Psoas muscle (tissue), 8 donors: ENCODE measurements at places on chromosomes 4 and X. TPM values are rescaled to one million over a fixed set of nuclear protein-coding genes. Genes with fewer than 3 reads are reported as not detected.

Gene SMARCA1
- 14.2 TPM for total RNA-seq

Gene ZAR1
- total RNA-seq, result not detected

Gene GAGE12D
- not detected for total RNA-seq

Gene RBMX2
- total RNA-seq, result 8.2 TPM

GRCh38 chr4:111945014-111945413 lies 200.2 kb upstream of the FAM241A start:
- no peaks in the 10 kb centered on the region for H3K4me1 ChIP-seq
- H3K36me3 ChIP-seq, result no peaks in the 10 kb centered on the region
- DNase-seq, result no peak
- H3K27ac ChIP-seq, result no peak overlapping the region

DNA sequence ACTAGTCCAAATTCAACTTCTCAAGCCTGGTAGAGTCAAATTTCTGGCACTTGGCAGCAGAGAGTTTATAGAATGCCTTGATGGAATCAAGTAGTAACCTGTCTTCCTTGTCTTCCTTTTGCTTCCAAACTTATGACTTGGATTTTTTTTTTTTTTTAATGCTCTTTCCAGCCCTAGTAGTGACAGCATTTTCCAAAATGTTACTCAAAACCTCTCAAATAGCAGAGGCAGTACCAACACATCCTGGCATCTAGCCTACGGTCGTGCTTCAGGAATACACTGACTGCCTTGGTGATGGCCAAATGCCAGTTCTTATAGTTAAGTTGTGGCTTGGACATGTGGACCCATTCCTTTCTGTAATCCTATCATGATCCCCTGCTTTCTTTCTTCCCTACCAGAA lies 46.0 kb downstream of the GALNT7 start:
- H3K4me1 ChIP-seq, result no peaks in the 10 kb centered on the region
- H3K36me3 ChIP-seq, result no peaks in the 10 kb centered on the region
- H3K27me3 ChIP-seq, result no peaks in the 10 kb centered on the region
- no peak overlapping the region for H3K4me3 ChIP-seq

DNA sequence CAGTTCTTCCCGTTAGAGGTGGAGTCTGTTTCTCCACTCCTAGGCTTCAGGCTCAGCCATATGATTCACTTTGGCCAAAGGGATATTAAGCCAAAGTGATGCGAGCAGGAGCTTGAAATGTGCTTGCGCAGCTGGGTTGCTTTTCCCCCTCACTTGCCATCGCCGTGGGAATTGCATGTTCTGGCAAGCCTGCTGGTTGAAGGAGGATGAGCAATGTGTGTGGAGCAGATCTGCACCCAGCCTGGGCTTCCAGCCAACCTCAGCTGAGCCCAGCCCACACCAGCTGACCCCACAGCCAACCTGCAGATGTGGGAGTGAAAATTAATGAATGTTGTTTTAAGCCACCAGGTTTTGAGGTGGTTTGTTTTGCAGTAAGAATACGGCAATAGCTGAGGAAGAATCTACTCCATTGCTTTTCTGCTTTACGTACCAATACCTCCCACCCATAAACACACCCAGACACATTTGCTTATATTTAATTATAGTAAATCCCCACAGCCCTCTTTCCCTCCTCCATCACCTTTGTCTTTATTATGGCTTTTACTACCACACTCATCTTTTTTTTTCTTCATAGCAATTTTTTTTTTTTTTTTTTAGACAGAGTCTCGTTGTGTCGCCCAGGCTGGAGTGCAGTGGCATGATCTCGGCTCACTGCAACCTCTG lies 132.8 kb upstream of the FUNDC1 start:
- no peaks in the 10 kb centered on the region for H3K4me1 ChIP-seq
- peaks cover 4% of the 10 kb centered on the region for H3K27me3 ChIP-seq
- H3K4me3 ChIP-seq, result no peak overlapping the region
- DNase-seq, result peak; percentile 57

GRCh38 chr4:92305148-92305877 lies 1.5 kb downstream of the GRID2 start:
- H3K36me3 ChIP-seq, result no peaks in the 10 kb centered on the region
- H3K27ac ChIP-seq, result no peak overlapping the region
- DNase-seq, result peak; percentile 13

GRCh38 chrX:100449696-100450608 lies 39.9 kb upstream of the PCDH19 start:
- no peak overlapping the region for H3K4me3 ChIP-seq
- H3K27me3 ChIP-seq, result peaks cover 4% of the 10 kb centered on the region
- DNase-seq, result peak; percentile 64
- no peaks in the 10 kb centered on the region for H3K36me3 ChIP-seq
- H3K27ac ChIP-seq, result no peak overlapping the region

- no peaks in the 10 kb centered on the region for H3K27me3 ChIP-seq
- no peak overlapping the region for H3K27ac ChIP-seq
- no peak overlapping the region for H3K4me3 ChIP-seq
- DNase-seq, result no peak
- no peaks in the 10 kb centered on the region for H3K36me3 ChIP-seq
Measured at GRCh38 chr4:5199912-5200311, 148.6 kb downstream of the STK32B start.

- no peaks in the 10 kb centered on the region for H3K27me3 ChIP-seq
- no peak overlapping the region for H3K27ac ChIP-seq
- H3K4me3 ChIP-seq, result no peak overlapping the region
- no peaks in the 10 kb centered on the region for H3K4me1 ChIP-seq
Measured at GRCh38 chr4:76654084-76654483, 219.1 kb downstream of the SHROOM3 start.

- no peak overlapping the region for H3K27ac ChIP-seq
- H3K27me3 ChIP-seq, result no peaks in the 10 kb centered on the region
- H3K4me3 ChIP-seq, result no peak overlapping the region
- no peak for DNase-seq
Measured at GRCh38 chrX:119775517-119776238, 15.8 kb downstream of the RPL39 start.

- DNase-seq, result no peak
- no peak overlapping the region for H3K4me3 ChIP-seq
- no peak overlapping the region for H3K27ac ChIP-seq
- H3K36me3 ChIP-seq, result no peaks in the 10 kb centered on the region
Measured at GRCh38 chr4:105194328-105195231, 47.9 kb downstream of the TET2 start.

DNA sequence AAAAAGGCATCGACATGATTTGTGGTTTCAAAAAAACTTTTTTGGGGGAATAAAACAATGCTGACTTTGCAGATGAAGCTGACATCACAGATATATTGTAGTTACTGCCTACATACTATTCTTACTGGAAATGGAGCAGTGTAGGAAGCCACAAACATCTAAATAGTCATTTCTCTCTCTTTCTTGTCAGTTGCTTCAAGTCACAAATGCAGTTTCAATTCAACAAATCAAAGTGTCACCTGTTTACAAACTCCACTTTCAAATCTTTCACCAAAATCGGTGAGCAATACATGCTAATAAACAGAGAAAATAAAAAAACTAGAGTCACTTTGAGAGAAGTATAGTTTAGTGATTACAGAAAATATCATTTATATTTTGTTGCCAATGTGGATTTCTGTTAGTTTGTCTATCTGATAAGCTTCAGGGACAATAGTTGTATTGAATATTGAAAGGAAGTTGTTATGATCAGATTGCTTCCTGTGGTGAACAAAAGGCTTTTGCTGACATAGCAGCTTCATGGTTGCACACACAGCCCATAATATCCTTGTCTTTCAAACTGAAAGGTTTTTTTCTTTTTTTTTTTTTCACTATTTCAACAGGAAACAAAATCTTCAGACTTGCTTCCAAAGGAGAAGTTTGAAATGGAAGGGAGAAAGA lies 49.7 kb upstream of the PTPN13 start:
- no peaks in the 10 kb centered on the region for H3K27me3 ChIP-seq
- no peak for DNase-seq
- H3K4me3 ChIP-seq, result no peak overlapping the region
- H3K36me3 ChIP-seq, result no peaks in the 10 kb centered on the region
- H3K4me1 ChIP-seq, result no peaks in the 10 kb centered on the region
